ENCODE measurements at places on chromosomes 1 and 21.

- DNase-seq: no peak
These were observed 13.5 kb upstream of the TEKT2 start for GRCh38 chr1:36070349-36070748.

DNA sequence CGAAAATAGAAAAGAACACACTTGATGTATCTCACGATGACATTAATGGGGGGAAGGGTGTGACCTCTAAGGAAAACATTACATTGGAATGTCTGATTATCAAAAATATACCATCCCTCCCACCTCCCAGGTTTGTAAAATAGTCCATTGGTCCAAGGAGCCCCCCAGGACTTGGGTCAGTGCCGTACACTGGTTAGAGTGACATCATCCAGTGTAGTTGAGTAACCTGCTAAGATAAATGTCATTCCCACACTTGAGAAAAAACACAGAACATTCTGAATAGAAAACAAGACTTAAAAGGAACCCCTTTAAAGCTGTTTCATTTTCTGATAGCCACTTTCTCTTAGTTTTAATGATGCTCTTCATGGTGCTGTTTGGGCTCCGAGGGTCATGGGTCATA lies 15.2 kb downstream of the DDX20 start:
- no peak for DNase-seq

- DNase-seq: no peak
These were observed 4.2 kb downstream of the ST6GALNAC5 start for GRCh38 chr1:76871355-76871974.

GRCh38 chr1:158113759-158114127 lies 67.0 kb upstream of the CD1D start:
- DNase-seq: no peak

DNA sequence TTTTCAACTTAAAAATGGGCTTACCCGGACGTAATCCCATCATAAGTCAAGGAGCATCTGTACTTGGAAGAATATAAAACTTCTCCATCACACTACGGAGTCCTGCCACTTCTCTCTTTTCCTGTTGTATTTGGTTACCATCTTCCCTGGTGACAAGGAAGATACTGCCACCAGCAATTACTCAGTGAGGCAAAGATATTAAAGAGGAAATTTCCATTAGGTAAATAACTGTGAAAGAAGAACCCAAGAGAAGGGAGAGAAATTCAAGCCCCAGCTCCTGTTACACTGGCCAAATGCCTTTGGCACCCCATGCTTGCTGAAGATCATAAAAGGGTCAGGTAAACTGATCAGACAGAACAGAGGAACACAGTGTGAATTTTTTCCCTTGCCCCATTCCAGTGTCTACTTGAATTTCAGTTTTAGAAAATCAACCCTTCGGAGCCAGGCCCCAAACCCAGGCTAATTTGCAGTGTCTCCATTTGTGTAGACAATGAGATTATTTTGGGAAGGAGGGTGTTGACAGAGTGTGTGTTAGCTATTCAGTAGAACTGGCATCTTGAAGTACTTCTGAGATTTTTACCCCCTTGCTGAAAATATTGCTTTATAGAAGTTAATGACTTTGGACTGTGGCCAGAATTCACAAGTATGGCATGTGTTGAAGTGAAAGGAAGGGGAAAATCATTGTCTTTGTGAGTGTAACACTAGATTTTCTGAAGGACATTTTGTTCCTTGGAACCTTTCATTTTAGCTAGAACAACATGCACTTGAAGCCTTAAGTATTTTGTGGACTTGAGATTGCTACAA lies 167.1 kb downstream of the DHRS3 start:
- DNase-seq: no peak

GRCh38 chr1:78351551-78352216 lies 139.1 kb upstream of the PTGFR start:
- no peak for DNase-seq

- no peak for DNase-seq
These were observed 1805.9 kb downstream of the NCAM2 start for GRCh38 chr21:22804151-22804550.

DNA sequence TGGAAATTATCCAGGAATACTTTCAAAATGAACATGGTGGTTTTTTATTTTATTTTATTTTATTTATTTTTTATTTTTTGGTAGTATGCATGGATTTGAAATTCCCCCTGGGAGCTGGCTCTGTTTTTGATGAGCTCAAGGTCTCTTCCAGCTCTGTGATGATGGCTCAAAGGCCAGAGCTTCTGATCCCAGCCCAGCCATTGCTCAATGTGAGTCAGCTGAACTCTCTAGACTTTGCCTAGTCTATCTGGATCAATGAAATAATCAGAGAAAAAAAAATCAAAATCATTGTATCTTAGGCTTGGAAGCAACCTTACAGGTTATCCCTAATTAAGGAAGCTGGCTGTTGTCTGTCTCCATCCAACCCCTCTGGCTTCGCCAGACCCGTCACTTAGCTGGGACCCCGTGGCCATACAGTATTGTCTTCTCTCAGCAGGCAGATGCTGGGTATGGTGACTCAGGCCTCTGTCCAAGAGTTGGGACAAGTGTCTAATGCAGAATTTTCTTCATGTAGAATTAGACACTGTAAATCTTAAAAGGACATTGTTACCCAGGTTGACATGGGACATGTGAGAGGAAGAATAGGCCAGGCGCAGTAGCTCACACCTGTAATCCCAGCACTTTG lies 90.2 kb upstream of the LPGAT1 start:
- no peak for DNase-seq

DNA sequence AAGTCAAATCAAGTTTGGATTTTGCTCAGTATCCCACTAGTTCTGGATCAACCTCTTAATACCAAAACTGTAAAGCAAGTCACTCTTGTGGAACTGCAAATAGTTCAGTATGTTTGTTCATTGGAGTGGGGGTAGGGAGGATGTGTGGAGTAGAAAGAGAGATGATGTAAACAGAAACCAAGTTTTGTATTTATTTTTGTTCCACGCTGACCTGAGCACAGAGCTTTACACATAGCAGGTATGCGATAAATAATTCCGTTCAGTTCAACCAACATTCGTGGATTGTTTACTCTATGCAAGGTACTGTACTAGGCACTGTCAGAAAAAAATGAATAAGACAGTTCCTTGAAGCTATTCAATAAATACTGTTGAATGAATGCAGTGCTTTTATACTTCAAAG lies 4.5 kb upstream of the ZNF644 start:
- no peak for DNase-seq

DNA sequence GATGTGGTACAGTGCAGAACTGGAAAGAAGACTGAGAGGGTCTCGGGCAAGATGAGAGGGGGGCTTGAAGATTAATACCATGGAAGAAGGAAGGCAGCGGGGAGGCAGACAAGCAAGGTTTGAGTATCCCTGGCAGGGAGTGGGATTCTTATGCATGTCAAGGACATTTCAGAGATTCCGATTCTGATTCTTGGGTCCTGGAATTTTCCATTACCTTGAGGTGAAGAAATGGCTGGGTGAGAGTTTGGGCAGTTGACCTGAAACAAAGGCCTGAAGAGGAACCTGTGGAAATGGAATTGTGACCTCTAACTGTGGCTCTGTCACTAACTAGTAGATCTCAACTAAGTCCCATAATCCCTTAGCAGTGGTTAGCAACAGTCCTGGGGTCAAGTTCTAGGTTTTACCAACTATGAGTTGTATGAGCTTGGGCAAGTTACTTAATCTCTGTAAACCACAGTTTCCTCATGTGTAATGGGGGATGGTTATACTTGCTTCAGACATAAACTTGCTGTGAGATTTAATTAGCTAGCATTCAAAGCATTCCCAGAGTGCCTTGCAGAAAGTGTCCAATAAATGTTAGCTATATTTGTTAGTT lies 8.6 kb upstream of the ACTN2 start:
- DNase-seq: peak; percentile 9

GRCh38 chr1:227322376-227322775 lies 4.1 kb upstream of the CDC42BPA start:
- DNase-seq: no peak

Data from KBM-7 (cell line).